ENCODE measurements at places on chromosomes 2 and 18.
A peak's percentile ranks its signal among the peaks of the same experiment; 100 is the strongest.

GRCh38 chr2:198134293-198134955 lies 330.0 kb downstream of the PLCL1 start:
- no peak for DNase-seq

DNA sequence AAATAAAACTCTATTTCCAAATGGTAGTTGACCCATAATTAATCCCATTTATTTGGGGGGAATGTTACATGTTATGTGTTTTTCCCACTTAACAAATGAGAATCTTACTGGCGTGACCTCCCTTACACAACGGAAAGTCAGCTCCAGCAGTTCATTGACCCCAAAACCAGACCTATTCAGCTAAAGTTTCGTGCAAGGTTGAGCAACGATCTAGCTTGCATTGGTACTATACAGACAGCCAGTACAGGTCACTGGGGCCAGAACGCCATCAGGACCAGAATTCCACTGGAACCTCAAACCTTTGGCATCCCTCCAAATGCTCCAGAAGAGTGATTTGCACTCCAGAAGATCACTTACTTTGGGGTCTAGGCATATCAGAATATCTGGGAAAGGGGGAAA lies 6.8 kb upstream of the CTAGE1 start:
- DNase-seq = no peak

DNA sequence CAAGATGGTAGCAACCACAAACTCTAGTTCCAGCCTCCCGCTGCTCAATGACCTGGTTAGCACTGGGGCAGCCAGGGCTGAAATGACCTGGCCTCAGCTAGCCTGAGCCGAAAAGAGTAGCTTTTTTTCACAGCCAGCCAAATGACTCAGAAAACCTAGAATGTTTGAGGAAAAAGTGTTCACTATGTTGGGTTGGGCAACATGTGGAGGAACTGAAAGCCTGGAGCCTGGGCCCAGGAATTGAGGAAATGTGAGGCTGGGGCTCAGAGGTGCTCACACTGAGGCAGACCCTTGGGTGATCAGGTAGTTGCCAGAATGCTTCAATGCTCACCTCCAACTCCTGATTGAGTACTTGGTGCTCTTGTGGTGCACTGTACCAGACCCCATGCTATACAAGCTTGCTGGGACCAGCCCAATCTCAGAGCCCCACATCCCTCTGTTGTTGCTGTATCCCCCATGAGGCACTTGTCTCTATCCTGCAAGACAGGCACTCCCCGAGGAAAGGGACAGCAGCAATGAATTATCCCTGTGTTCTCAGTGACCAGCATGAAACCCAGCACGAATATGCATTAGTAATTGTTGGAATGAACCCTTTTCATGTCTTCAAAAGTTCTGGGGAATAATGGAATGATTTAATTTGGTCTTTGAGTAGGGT lies 116.2 kb downstream of the USP34 start:
- peak; percentile 29 for DNase-seq

- DNase-seq = no peak
These were observed 100.4 kb upstream of the GPR45 start for GRCh38 chr2:105141099-105141614.

GRCh38 chr2:220509096-220509757 lies 881.8 kb downstream of the SLC4A3 start:
- DNase-seq = no peak

GRCh38 chr2:231665245-231666170 lies 42.8 kb upstream of the PTMA start:
- DNase-seq = no peak

GRCh38 chr2:238169048-238169707 lies 10.4 kb downstream of the ERFE start:
- peak; percentile 86 for DNase-seq

- no peak for DNase-seq
These were observed 8.0 kb upstream of the KLHL29 start for GRCh38 chr2:23376972-23377371.

DNA sequence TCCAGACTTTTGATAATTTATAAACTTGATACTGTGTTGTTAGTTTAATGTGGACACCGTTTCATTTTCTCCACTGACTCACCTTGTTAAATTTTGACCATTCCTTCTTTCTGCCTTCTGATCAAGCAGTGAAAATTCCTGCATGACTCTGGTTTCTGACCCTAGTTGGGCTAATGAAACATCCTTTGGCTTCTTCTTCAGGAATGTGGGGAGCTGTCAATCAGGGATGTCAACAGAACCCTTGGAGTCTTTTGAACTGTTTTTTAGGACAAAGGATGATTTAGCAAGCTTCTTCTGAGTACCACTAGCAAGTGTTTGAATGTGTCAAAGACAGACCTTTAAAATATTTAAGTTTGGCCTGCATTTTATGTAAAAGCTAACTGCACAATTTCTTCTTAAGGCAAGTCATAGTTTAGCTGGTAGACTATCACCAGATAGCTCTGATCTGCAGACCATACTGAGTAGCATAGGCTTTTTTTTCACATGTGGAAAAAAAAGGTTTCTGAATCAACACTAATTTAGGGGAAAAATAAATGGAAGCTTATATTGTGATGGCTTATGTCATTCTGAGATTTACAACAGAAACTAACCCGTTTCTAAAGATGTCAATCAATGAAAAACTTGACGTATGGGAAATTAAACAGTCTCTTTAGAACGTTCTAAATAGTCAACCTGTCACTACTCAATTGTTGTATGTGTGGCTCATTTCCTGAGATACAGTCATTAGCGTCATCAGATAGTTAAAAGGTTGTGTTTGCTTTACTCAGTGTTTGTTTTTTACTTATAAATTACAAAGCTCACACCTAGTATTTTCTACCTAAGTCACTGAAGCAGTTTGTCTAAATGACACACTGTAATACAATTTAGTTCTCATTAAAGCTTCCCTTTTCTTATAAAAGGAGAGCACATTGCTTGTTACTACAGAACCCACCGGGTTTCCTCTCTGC lies 311.4 kb downstream of the PTPRM start:
- peak; percentile 17 for DNase-seq

DNA sequence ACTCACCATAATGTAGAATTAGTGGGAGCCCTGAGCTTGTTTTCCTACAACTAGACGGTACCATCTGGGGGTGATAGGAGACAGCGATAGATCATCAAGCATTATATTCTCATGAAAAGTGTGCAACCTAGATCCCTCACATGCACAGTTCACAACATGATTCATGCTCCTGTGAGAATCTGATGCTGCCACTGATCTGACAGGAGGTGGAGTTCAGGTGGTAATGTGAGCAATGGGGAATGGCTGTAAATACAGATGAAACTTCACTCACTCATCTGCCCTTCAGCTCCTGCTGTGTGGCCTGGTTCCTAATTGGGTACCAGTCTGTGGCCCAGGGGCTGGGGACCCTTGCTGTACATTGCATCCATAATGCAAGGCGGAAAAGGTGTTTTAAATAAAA lies 60.7 kb downstream of the USP34 start:
- no peak for DNase-seq

- no peak for DNase-seq
These were observed 548.6 kb downstream of the LRRTM4 start for GRCh38 chr2:76973610-76974009.

DNA sequence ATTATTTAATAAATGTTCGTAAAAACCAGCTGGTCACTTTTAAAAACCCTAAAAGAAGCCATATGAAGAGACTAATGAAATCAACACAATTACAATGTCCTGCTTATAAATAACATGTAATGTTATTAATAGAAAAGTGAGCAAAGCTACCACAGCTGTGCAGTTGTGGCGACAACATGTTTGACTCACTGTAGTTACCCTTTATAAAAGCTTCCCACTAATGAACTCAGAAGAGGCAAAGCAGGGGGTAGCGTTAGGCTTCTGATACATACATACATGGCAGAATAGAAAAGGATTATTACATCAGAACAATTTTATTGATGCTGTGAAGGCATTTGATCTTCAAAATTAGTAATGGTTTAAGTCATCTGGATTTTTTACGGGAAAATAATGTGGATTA lies 219.7 kb downstream of the SLC4A10 start:
- no peak for DNase-seq

DNA sequence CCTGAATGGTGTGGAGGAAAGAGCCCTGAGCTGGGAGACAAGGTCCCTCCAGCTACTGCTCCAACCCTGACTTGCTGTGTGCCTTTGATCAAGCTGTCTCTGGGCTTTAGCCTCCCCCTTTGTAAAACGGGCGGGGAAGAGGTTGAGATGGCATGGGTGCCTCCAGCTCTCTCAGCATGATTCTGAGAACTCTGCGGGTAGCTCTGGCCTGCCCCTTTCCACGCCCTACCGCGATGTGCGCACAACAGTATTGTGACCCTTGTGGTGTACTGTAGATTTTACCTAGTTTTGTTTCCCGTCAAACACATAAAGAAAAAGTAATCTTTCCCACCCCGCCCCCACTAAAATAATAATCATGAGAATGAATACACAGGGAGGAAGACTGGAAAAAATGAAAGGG lies 5.3 kb downstream of the CD8A start:
- DNase-seq = no peak

GRCh38 chr2:64604155-64604554 lies 49.6 kb downstream of the SERTAD2 start:
- DNase-seq = no peak

GRCh38 chr2:68737711-68738110 lies 3.1 kb downstream of the ARHGAP25 start:
- DNase-seq = no peak

- DNase-seq = no peak
These were observed 431.3 kb downstream of the TSN start for GRCh38 chr2:122186761-122187222.

- DNase-seq = peak; percentile 38
These were observed 40.0 kb upstream of the BIN1 start for GRCh38 chr2:127146820-127147502.

- DNase-seq = no peak
These were observed 184.1 kb downstream of the MTCL1 start for GRCh38 chr18:8889489-8889888.

GRCh38 chr2:110837446-110838409 lies 105.4 kb downstream of the ACOXL start:
- DNase-seq = no peak

GRCh38 chr2:224819075-224819474 lies 102.9 kb upstream of the CCDC195 start:
- no peak for DNase-seq

GRCh38 chr2:205936446-205936845 lies 149.5 kb downstream of the INO80D start:
- DNase-seq = no peak

DNA sequence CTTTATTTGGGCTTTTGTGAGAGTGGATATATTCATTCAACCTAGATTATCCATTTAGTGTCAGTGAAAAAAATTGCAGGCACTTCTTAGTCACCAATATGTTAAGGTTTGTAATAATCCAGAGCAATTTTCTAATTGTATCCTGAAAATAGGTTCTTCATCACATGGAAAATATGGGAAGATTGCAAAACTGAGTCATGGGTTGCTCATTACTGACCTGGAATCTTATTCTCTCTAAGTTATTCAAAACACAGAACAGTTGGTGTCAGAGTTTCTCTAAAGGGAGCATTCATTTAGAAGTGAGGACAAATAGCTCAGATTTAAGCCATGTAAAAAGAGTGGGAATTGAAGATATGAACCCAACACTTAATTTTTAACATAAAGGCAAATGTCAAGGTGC lies 181.3 kb downstream of the IKZF2 start:
- DNase-seq = peak; percentile 62

DNA sequence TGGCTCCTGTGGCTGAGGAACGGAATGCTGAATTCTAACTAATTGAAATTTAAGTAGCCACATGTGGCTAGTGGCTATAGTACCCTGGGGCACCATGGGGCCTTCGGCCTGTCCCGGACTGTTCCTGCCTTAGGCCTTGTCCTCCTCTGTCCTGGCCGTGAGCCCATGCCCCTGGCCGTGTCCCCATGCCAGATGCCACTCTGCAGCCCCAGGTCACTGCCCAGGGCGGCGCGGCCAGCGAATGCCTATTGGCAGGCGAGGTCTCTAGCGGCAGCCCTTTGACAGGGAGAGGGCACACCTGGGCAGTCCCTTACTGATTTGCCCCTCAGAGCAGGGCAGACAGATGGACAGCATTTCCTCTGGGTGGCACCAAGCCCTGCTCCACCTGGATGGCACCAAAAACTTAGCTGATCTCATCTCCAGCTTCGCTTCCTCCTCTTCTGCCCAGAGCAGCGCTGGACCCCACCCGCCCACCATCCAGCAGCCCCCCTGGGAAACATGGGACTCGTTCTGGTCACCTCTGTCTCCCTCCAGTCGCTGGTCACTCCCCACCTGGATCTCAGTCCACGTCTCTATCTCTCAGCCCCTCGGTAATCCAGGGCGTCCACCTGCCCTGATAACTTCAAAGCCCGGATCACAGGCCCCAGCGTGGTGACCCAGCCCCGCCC lies 1.1 kb upstream of the DGKD start:
- DNase-seq = no peak

DNA sequence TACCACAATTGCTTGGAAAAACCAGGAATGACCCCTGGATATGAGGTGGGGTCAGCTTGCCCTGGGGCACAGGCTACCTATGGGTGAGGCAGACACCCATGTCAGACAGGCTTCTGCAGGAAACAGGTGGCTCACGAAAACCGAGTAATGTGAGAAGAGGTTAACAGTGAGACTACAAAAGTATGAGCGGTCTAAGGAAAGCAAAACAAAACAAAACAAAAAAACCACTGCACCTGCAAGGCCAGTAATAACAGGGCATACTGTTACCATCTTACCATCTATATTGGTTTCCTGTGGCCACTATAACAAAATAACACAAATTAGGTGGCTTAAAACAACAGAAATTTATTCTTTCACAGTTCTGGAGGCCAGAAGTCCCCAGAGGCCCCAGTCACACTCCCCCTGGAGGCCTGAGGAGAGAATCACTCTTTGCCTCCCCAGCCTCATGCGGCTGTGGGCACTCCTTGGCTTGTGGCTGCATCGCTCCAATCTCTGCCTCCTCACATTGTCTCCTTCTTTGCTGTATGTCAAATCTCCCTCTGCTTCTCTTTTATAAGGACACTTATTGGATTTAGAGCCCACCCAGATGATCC lies 86.6 kb upstream of the EPC2 start:
- peak; percentile 18 for DNase-seq

DNA sequence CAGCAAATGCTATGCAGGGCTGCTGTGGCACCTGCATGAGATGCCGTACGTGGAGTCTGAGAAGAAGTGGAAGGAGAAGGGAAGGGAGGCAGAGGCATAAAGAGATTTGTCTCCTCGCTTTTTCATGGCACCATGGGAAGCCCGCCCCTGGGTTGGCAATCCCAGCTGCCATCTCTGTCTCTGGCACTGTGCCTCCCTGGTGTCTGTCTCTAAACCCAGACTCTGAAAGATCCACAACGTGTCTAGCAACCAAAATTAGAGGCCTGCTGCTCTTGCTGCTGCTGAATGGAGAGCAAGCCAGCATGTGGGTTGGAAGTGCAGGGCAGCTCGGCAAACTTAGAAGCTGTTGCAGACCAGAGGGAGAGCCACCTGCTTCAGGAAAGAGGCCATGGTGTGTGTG lies 53.1 kb downstream of the INO80C start:
- no peak for DNase-seq

DNA sequence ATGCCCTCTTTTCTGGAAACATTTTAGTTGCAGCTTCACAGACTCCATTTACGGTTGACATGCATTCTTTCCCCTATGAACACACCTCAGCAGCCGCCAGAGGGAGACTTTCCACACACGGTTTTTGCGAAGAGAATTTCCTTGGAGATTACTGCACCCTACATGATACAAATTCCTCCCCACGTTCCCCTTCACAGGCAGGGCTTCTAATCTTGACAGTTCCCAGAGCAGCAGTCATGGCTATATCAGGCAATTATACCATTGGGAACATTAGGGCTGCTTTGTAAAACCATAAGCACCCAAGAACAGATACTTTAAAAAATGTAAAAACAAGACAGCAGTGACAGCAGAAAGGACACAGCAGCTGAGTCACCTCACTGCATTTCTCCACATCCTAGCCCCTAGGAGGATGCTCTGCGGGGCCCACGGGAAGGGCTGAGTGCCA lies 253.8 kb downstream of the TGIF1 start:
- DNase-seq = peak; percentile 75

- peak; percentile 3 for DNase-seq
These were observed 383.8 kb downstream of the FIGN start for GRCh38 chr2:163351966-163352365.

Measured in ELR (cell line).